Activated CD4-positive, alpha-beta T cell treated with anti-CD3 and anti-CD28 coated beads, Interleukin-2, amount 50 U/mL, for 4 hours (primary cell): ENCODE measurements at places on chromosomes 5 and 9.
A peak's percentile ranks its signal among the peaks of the same experiment; 100 is the strongest.

- DNase-seq: no peak
These were observed 212.4 kb upstream of the MEF2C start for GRCh38 chr5:89095341-89095740.

- DNase-seq: no peak
These were observed 11.4 kb upstream of the ARSI start for GRCh38 chr5:150313921-150314716.

GRCh38 chr5:74639807-74640449 is 600 bp downstream of the ENC1 start:
- peak; percentile 9 for DNase-seq

DNA sequence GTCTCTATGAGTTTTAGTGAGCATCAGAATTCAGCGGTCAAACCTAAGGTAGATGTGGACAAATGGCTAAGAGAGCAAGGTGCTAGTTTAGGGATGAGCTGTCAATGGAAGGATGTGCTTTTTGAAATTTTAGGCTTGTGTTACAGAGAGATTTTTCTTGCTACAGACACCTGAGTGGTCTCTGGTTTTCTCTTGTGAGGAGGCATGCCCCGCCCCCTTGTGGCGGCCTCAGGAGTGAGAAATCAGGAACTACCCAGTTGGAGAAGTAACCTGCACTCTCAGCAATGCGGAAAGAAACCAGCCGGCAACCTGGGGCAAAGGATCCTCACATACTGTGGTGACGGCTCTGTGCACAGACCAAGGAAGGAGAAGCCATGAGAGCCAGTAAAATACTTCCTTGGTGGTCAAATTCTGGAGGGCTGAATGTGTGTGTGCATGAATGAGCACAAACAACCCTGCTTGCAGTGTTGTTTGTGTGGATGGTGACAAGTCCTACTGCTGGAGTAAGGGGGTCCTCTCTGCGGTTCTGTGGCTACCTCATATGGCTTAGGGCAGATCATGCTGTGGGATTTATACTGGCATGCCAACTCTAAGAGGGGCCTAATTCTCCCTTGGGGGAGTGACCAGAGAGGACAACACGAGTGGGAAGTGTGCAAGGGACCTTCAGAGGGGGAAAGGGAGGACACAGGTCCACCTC is 16.7 kb upstream of the HSD17B4 start:
- peak; percentile 71 for DNase-seq

- no peak for DNase-seq
These were observed 48.1 kb downstream of the THBS4 start for GRCh38 chr5:80083101-80083890.

- no peak for DNase-seq
These were observed 294.6 kb downstream of the BNC2 start for GRCh38 chr9:16575986-16576245.

DNA sequence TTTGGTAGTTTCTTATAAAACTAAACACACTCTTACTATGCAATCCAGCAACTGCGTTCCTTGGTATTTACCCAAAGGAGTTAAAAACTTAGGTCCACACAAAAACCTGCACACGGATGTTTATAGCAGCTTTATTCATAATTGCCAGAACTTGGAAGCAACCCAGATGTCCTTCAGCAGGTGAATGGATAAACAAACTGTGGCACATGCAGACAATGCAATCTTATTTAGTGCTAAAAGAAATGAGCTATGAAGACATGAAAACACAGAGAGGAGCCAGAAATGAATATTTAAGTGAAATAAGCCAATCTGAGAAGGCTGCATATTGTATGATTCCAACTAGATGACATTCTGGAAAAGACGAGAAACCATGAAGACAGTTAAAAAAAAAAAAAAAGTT is 10.7 kb downstream of the WNK2 start:
- no peak for DNase-seq

- no peak for DNase-seq
These were observed 23.1 kb upstream of the CFAP157 start for GRCh38 chr9:127683723-127684122.

DNA sequence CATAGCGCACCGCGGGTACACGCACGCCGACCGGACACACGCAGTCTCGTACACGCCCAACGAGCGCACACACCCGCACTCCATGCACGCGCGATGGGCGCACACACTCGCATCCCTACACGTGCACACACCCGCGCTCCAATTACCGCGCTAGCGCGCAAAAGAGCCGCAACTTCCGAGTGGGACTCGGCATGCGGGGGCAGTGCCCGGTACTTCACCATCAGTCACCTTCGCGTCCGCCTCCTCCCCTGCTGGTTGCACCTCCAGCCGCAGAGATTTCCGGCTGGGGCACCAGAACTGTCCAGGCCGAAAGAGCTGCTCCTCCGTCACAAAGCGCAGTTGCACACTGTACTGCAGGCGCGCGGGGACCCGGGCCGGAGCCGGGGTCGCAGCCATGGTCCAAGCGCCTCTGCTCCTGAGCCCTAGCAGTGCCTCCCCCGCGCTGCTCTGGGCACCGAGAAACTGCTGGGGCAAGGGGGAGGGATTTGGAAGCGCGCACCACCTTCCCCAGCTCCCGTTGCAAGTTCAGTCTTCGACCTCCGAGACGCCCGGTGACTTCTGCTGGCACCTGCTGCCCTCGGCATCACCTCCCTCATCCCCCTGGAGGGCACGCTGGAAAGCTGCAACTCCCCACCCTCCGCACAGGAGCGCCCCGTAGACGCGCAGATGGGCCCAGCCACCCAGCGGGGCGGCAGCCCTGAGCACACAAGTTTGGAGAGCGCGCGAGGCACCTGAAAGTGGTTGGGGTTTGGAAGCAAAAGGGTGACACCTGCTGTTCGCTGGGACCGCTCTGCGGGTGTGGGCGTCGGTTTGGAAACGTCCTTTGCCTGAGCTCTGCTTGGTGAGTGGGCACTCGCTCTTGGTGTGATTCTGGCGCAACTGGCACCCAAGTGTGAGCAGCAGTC is 337.4 kb upstream of the PUM3 start:
- peak; percentile 2 for DNase-seq

DNA sequence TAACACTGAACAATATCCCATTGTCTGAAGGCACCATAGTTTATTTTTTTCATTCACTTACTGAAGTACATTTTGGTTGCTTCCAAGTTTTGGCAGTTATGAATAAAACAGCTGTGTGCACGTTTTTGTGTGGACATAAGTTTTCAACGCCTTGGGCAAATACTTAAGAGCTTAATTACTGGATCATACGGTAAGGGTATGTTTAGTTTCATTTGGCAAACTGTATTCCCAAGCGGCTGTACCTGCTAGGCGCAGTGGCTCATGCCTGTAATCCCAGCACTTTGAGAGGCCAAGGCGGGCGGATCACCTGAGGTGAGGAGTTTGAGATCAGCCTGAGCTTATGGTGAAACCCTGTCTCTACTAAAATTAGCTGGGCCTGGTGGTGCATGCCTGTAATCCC is 63.7 kb upstream of the FAM120A start:
- no peak for DNase-seq

- no peak for DNase-seq
These were observed 3.2 kb upstream of the GPR107 start for GRCh38 chr9:130050462-130050861.

GRCh38 chr9:136202454-136203407 is 2.2 kb downstream of the LHX3 start:
- DNase-seq: no peak

- no peak for DNase-seq
These were observed 126.5 kb downstream of the MAST4 start for GRCh38 chr5:66722686-66723085.

- DNase-seq: no peak
These were observed 1.2 kb upstream of the MEGF9 start for GRCh38 chr9:120715389-120715924.

GRCh38 chr5:55711507-55712022 is 559 bp downstream of the SLC38A9 start:
- no peak for DNase-seq

GRCh38 chr5:1412163-1412562 is 33.1 kb downstream of the SLC6A3 start:
- no peak for DNase-seq
